Activated CD4-positive, alpha-beta T cell treated with anti-CD3 and anti-CD28 coated beads, Interleukin-2, Interleukin-4, amounts not matched to agents 100 ng/mL and 50 ng/mL, durations not matched to agents 16 hours and 8 hours (primary cell): ENCODE measurements at places on chromosomes 6 and 20.

DNA sequence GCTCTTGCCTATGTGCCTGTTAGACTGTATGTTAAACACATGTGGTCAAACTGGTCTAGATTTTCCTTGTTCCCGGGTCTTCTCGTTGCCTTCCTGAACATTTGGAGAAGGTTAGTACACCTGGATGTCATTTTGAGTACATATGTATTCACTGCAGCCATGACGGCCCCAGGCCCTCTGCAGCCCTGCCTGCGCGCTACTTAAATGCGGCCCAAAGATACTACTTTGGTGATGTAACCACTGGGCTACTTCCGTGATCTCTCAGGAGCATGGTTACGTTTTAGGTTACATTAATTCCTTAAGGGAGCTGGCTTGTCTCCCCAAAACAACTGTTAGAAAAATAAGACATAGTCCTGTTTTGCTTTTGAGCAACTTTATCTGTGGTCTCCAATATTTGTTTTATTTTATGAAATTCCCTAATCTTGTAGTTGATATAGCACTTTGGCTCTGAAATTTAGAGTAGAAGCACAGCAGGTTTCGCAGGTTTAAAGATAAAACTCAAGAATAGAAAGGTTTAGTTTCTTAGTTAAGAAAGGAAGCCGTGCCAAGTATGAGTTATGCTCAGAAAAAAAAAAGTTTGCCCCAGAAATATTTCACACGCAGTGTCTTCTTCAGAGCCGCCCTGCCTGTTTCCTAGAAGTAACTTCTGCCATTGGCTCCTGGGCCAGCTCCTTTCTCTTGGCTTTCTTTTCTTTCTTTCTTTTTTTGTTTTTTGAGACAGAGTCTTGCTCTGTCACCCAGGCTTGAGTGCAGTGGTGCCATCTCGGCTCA is 38.1 kb downstream of the TIAM2 start:
- no peak for DNase-seq

- peak; percentile 79 for DNase-seq
Observed at GRCh38 chr6:106181664-106182418, 95.7 kb downstream of the PRDM1 start.

- DNase-seq = no peak
Observed at GRCh38 chr6:95530176-95530819, 47.0 kb upstream of the MANEA start.

DNA sequence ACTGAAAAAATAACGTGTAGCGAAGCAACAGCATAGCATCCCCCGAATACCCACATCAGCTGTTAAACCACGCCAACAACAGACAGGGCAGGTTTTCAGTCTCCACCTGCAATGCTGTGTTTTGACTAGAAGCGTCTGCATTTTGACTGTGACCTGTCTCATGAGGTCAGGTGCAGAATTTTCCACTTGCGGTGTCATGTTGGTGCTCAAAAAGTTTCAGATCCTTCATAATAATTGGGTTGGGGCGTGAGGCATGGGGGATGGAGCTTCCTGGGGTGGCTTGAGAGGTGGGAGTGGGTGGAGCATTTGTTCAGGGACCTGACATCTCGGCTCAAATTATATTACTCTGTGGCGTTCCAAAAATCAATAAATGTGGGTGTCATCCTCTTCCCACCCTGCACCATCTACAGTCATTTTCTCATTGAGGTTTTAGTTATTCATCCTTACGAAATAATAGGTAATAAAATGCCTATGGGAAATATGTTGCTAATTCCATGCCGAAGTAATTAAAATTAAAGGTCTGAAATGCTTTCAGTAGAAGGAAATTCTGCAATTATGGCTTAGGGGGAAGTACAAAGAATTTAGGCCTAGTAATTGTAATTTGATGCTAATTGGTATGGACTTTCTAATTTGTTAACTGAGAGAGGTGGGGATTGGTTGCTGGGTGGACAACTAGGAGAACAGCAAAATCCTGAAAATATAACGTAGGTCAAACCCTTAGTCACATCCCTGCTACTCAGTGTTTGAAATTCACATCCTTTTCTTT is 81.0 kb downstream of the TIAM2 start:
- DNase-seq = no peak

DNA sequence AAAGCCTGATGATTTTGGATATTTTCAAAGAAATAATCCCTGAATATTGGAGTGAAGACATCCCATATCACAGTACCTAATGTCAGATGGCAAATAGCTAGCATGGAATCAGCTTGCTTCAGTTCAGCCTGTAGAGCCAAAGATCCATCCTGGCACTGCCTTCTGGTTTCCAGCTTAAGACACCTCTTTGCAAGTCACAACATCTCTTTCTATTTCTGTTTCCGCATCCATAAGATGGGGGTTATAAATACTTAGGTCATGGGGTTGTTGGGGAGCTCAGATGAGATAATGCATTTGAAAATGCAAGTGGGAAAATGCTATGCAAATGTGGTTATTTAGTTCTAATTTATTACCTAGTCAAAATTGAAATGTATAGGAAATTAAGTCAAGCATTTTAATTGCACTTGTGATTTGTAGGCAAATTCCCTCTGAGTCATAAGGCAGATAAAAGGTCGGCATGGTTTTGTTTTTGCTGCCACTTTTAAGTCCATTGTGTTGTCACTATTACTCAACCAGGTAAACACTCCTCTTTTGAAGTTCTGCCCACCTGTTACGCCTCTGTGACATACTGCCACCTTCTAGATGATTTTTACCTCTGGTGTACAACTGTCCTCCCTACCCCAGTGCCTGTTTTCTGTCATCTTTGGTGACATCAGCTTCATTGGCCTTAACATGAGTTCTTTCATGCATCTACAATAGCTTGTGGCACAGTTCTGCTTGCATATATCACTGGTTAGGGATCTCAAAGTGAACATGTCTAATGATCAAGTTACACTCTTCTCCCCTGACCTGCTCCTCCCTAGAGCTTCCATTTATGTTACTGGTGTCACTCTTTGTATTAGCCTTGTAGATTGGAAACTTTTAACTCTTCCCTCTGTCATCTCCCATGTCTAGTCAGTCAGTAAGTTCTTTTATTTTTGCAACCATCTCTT is 96.6 kb downstream of the CDKAL1 start:
- DNase-seq = peak; percentile 22

DNA sequence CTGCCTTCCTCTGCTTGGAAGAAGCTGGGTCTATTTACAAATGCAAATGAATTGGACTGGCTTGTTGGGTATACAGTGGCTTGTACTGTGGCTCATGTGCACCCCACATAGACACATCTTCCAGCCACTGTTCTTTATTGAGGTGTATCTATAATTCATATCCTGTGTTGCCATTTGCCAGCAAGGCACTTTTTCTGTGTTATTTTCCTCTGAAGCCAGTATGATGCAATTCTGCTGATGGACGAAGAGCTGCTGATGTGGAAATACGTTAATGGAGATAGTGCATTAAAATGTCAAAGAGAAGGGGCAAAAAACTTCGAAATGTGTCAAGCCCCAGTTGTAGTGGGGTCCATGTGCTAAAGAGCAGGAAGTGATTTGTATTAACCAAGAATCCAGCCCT is 167.5 kb downstream of the TMEM242 start:
- no peak for DNase-seq

DNA sequence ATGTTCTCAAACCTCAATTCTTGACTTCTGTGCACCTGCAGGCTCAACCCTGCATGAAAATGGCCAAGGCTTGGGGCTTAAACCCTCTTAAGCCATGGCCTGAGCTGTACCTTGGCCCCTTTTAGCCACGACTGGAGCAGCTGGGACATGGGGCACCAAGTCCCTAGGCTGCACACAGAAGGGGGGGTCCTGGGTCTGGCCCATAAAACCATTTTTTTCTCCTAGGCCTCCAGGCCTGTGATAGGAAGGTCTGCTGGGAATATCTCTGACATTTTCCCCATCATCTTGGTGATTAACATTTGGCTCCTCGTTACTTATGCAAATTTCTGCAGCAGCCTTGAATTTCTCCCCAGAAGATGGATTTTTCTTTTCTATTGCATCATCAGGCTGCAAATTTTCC is 119.4 kb upstream of the VGLL2 start:
- no peak for DNase-seq

- peak; percentile 76 for DNase-seq
Observed at GRCh38 chr6:157756708-157757429, 66.2 kb upstream of the SNX9 start.

- no peak for DNase-seq
Observed at GRCh38 chr6:154909821-154910220, 85.3 kb upstream of the TIAM2 start.

- DNase-seq = no peak
Observed at GRCh38 chr20:42024653-42025052, 406.5 kb upstream of the CHD6 start.

- no peak for DNase-seq
Observed at GRCh38 chr6:365835-366234, 25.7 kb upstream of the IRF4 start.

DNA sequence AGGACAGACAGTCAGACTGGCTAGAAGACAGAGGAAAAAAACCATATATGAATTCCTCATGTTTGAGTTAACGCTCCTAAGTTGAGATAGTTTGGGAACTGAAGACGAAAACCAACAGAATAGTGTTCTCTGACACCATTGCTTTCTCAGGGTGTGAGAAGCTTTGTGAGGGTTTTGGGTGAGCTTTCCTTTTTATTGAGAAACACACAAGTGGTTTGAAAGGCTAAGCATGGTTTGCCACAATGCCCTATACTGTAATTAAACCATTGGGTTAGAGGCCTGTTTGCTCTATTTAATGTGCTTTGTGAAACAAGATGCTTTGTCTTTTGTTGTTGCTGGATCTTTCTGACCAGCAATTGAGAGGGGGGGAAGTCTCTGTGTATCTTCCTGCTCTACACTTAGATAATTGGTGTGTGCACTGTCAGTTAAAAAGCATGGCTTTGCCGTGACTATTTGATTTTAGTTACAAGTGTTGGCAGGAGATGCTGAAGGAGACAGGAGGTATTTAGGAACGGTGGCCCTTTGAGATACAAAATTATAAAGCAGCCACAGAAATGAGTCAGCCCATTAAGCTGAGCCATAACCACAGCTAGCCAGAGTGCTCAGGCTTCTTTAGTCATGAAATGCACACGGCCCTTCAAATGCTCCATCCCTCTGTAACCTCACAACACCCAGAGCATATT is 273.0 kb upstream of the PREP start:
- peak; percentile 30 for DNase-seq

GRCh38 chr20:59987135-59987534 is 28.9 kb downstream of the CDH26 start:
- DNase-seq = no peak

- no peak for DNase-seq
Observed at GRCh38 chr6:154481521-154482013, 28.9 kb downstream of the CNKSR3 start.

DNA sequence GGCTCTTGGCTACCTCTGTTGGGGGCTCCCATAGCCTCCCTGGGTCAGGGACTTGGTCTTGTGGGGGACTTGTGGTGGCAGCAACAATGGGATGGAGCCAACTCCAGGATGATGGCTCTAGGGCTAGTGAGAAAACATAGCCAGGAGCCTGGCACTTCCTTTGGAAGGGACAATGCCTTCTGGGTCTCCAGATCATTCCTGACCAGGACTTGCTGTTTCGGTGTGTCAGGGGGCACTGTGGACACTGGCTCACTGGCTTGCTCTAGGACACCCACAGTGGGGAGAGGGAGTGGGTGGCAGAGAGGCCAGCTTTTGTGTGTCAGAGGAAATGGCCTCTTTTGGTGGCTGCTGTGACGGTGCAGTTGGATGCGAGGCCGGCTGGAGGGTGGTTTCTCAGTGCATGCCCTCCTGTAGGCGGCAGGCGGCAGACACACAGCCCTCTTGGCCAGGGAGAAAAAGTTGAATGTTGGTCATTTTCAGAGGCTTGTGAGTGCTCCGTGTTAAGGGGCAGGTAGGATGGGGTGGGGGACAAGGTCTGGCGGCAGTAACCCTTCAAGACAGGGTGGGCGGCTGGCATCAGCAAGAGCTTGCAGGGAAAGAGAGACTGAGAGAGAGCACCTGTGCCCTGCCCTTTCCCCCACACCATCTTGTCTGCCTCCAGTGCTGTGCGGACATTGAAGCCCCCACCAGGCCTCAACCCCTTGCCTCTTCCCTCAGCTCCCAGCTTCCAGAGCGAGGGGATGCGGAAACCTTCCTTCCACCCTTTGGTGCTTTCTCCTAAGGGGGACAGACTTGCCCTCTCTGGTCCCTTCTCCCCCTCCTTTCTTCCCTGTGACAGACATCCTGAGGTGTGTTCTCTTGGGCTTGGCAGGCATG is 9.2 kb downstream of the VEGFA start:
- no peak for DNase-seq

GRCh38 chr6:43129434-43130194 is 41.5 kb upstream of the SRF start:
- DNase-seq = no peak

GRCh38 chr20:47847884-47848485 is 62.7 kb upstream of the SULF2 start:
- no peak for DNase-seq

DNA sequence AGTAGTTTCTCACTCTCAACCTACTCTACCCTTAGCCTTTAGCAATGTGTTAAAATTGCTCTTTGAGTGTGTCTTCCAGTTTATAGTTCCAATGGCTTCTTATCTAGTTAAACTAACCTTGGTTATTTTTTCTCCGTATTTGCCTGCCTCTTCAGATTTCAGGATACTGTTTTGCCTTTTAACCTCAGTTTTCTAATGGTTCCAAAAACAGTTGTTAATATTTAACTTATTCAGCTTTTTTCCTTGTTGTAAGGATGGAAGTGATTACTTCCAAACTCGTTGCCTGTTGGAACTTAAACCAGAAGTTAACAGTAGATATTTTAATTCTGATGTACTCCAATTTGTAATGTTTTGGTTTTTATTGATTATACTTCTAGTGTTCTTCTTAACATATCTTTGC is 1574.9 kb downstream of the HACE1 start:
- no peak for DNase-seq

- DNase-seq = no peak
Observed at GRCh38 chr6:53005663-53006250, 10.7 kb upstream of the GSTA4 start.

- DNase-seq = no peak
Observed at GRCh38 chr20:32206760-32207625, 550 bp downstream of the PLAGL2 start.

DNA sequence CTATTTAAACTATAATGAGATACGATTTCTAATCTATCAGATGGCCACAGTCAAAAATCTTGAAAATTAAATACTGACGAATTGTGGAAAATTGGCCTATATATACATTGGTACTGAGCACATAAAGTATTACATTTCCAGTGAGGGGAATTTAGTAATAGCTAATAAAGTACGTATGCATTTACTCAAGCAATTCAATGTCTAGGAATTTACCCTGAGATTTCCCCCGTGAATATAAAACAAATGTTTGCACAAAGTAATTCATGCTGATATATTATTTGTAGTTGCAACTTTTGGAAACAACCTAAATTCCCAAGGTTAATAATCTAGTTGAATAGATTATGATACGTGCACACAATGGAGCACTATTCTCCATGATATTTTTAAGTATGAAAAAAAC is 14.7 kb upstream of the C6orf141 start:
- DNase-seq = no peak

GRCh38 chr6:155066361-155066760 is 71.2 kb downstream of the TIAM2 start:
- DNase-seq = no peak

GRCh38 chr6:7138921-7139358 is 31.2 kb downstream of the RREB1 start:
- no peak for DNase-seq
